ENCODE measurements at places on chromosomes 6 and 20.

DNA sequence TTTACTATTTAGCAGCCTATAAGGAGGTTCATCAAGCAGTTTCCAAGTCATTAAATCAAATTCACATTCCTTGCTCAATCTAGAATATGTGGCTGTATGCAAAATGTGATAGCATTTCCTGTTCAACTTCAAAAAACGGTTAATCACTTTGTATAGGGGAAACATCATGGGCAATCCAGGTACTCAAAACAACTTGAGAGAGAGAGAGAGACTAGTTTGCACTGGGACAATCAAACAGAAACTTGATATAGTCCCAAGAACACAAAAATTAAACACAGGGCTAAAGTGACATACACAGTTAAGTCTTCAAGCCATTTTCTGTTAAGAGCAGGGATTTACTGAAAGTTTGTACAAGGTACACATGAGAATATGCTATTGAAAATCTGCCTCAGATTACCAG lies 7.4 kb downstream of the CPNE1 start:
- DNase-seq: no peak

- no peak for DNase-seq
These were observed 148.4 kb upstream of the EYA4 start for GRCh38 chr6:133092771-133093170.

DNA sequence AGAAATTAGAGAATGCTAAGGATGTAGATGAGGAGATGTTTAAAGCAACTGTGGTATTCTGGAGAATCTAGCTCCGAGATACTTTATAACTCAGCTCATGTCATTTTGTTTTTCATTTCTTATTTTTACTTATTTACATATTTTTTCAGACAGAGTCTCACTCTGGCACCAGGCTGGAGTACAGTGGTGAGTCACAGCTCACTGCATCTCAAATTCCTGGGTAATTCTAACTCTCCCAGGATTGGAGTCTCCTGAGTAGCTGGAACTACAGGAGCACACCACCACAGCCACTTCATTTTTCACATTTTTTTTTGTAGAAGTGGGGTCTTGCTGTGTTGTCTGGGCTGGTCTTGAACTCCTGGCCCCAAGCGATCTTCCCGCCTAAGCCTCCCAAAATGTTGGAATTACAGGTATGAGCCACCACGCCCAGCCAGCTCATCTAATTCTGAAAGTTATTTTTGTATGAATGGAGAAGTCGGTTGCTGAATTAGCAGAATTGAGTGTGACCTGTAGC lies 94.3 kb upstream of the FAM8A1 start:
- no peak for DNase-seq

DNA sequence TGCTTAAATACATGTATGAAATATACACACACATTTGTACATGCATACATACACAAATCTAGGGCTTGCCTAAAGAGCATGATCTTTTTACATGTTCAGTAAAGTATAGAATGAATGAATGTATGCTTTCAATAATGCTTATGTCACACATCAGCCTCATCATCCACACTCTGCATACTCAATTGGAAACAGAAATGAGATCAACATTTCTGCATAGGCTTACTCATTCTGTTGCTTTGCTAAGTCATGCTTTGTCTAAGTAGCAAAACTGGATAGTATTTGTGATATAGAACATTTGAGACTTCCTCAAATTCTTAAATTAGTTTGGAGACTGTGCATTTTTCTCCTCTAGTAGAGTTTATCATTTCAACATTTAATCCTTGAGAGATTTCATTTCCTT lies 343.3 kb downstream of the ADGRB3 start:
- DNase-seq: no peak

GRCh38 chr6:145813285-145814034 lies 1.1 kb downstream of the FBXO30 start:
- DNase-seq: no peak

- no peak for DNase-seq
These were observed 134.5 kb upstream of the HMGN3 start for GRCh38 chr6:79369026-79369425.

DNA sequence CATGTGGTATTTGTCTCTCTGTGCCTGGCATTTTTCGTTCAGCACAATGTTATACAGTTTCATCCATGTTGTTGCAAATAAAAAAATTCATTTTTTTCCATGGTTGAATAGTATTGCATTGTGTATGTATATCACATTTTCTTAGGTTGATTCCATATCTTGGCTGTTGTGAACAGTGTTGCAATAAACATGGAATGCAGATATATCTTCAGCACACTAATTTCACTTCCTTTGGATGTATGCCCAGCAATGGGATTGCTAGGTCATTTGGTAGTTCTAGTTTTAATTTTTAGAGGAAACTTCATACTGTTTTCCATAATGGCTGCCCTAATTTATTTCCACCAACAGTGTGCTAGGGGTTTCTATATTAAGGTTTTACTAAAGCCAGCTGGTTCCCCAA lies 52.6 kb downstream of the GFRAL start:
- no peak for DNase-seq

DNA sequence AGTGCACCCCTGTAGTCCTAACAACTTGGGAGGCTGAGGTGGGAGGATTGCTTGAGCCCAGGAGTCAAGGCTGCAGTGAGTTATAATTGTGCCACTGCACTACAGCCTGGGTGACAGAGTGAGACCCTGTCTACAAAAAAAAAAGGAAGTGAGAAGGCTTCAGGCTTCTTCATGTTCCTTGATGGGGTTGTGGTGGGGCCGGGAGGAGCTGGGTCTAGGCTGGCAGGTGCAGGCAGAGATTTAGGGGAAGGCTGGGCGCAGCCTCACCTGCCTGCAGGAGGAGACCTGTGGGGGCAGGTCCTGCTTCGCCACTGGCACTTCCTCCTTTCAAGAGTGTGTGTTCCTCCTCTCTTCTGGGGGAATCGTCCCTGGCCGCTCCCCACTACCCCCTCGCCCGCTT lies 63.9 kb downstream of the CHMP4B start:
- no peak for DNase-seq

DNA sequence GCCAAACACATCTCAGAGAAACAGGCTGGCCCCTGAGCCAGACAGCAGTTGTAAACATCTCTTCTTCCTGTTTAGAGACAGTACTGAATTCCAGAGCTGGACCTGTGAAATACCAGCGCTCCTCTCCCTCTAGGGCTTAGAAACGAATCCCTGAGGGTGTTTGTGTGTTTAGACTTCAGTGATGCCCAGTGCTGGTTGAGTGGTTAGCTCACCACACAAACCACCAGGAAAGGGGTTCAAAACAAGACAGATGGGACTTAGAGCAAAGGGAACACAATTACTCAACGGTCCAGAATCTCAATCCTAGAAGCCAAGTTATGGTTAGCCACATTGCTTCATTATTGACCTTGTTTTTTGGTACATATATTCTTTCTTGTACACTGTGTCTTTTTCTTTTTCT lies 108.7 kb upstream of the TMEM170B start:
- peak; percentile 71 for DNase-seq

- DNase-seq: no peak
These were observed 1.4 kb upstream of the RALY start for GRCh38 chr20:33992145-33992922.

DNA sequence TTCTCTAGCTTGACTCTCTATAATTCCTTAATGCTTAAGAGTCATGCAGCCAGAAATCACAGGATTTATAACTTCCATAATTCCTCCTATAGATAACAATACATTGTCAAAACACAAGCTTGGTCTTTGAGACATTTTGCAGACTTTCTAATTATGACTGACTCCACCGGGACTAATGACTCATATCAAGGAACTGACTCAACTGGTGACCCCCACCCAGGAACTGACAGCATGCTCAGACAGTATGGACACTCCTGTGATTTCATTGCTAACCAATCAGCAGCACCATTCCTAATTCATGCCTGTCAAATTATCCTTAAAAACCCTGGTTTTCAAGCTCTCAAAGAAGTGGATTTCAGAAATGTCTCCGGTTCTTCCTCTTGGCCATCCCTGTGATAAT lies 670.5 kb upstream of the IMPG1 start:
- DNase-seq: no peak

DNA sequence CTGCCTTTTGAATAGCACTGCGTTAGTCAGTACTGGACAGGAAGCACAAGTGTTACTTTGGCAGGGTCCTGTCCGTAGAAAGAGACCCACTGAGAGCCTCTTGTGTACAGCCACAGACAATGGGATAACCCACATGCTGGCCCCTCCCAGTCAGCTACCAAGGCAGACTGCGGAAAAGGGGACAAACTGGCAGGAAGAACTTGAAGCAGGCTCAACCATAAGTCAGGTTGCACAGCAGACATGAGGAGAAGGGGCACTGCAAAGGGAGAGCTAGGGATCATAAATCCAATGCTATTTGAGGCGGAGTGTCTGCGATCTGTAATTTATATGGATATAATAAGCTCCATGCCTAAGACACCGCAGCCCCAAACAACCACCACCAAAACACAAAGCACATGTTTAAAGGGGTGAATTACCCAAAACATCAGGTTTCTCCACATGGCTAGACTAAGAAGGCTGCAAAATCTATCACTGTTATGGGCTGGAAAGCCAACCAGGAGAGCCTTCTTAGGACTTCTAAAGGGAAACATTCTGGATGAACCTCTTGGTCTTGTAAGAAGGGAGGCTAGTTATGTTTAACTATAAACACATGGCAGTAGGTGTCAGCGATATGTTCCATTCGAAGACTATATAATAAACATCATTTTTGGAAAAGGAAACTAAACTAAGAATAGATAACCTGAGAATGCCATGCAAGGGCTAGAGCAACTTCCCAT lies 141.7 kb downstream of the BACH2 start:
- no peak for DNase-seq

- DNase-seq: no peak
These were observed 886.6 kb upstream of the ADGRB3 start for GRCh38 chr6:67748521-67748920.

DNA sequence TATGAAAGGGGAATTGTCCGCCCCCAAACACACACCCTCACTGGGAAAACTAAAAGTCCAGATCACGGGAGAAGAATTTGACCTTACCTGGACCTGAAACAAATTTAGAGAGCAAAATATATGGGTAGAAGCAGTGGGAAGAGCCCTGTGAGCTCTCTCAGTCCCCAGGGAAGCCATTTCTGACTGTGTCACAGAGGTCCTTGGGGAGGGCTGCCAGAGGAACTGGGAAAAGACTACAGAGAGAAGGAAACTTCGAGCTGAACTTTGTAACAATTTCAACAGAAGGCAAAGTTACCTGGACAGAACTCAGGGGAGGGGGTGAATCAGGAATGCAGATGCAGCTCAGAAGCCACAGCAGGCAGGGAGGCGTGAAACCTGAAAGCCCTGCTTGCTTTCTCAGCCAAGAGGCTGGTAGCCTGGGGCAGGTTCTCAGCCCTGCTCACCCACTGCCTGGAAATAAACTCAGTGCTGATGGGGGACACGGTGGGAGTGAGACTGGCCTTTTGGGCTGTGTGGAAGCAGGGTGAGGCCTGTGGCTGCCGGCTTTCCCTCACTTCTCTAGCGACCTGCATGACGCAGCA lies 163.8 kb downstream of the TMEM200A start:
- no peak for DNase-seq

DNA sequence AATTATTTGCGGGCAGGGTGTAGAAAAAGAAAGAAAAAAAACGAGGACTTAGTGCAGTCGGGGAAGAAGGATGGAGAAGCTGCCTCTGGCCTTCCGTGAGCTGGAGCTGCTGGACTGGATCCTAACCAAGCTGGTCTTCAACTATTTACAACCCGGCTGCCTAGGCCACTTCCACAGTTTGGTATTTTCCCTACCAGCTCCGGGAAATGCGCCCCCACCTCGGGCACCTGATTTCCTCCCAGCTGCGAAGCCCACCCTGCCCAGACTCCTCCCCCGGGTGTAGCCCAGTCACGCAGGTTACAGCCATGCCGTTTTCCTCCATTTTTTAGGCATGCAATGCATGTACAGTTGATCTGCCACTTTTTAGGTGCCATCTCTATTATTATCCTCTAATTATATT lies 21.2 kb downstream of the THEMIS start:
- no peak for DNase-seq

GRCh38 chr20:46558511-46558959 lies 8.1 kb upstream of the OCSTAMP start:
- DNase-seq: no peak

GRCh38 chr20:61755971-61756845 lies 309.5 kb downstream of the TAF4 start:
- no peak for DNase-seq

All from coronary artery (tissue), 2 donors.